ENCODE measurements at places on chromosomes 16 and 17. TPM values are rescaled to one million over a fixed set of nuclear protein-coding genes. Genes with fewer than 3 reads are reported as not detected.

Gene PRSS27
- total RNA-seq = 0.05 TPM

Gene KRTAP1-5
- not detected for total RNA-seq

Gene CHTF18
- 2.0 TPM for total RNA-seq

Gene CFAP119
- total RNA-seq = 0.62 TPM

Gene SEPTIN1
- 0.50 TPM for total RNA-seq

Gene MAPT
- 2.8 TPM for total RNA-seq

Gene USP6
- total RNA-seq = not detected

All from cardiac ventricle fibroblast (primary cell).